ENCODE measurements at places on chromosomes 13 and 19.

DNA sequence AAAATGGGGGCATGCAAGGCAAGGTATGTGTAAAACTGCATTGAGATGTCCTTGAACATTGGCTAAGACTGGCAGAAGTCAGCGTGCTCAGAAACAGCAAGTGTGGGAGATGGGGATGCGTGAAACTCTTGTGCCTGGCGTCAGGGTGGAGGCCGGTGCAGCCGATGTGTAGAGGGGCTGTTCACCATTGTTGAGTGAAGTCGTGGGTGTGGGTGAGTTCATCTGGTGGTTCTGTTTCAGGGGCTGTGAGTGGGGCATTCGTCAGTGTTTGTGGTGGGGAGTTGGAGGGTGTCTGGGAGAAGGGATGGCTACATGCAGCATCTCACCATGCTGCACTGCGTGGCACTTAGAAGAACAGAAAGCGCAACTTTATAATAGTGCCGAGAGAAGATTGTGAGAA, 11.4 kb upstream of the MIA start:
- no peak for DNase-seq

DNA sequence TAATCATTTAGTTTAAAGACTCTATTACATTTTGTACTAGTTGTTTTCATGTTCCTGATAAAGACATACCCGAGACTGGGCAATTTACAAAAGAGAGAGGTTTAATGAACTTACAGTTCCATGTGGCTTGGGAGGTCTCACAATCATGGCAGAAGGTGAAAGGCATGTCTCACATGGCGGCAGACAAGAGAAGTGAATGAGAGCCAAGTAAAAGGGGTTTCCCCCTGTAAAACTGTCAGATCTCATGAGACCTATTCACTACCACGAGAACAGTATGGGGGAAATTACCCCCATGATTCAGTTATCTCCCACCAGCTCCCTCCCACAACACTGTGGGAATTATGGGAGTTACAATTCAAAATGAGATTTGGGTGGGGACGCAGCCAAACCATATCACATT, 129.2 kb downstream of the PAN3 start:
- no peak for DNase-seq

DNA sequence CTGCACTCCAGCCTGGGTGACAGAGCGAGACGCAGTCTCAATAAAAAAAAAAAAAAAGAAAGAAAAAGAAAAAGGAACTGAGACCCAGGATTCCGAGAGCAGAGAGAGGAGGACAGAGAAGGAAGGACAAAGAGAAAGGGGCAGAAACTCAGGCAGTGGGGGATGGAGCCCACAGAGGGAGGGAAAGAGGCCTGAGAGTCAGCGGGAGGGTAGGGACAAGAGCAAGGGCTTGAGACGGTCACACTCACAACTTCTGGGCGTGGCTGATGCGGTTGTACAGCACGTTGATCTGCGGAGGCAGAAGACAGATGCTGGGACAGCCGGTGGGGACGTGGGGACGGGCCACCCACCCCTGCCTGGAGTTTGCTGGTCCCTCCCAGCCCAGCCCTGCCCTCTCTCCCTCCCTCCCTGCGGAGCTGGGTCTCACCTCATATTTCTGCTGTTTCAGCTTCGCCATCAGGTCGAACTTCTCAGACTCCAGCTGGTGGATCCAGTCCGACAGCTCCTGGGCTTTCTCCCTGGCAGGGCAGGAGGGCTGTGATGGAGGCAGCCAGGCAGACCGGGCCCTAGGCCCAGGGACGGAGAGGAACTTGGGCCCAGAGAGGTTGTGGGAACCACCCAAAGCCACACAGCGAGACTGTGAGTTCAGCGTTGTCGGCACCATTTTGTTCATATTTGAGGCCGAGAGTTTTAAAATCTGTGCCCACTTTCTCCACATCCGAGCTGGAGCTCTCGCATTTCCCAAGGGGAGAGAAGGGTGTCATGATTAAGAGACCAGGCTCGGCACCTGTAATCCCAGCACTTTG, 15.2 kb downstream of the TNNT1 start:
- no peak for DNase-seq

GRCh38 chr19:10580979-10581631, 6.0 kb downstream of the AP1M2 start:
- peak; percentile 94 for DNase-seq

GRCh38 chr19:40611900-40612698, 10.9 kb downstream of the LTBP4 start:
- no peak for DNase-seq

- peak; percentile 69 for DNase-seq
Observed at GRCh38 chr13:30774214-30774730, 38.9 kb downstream of the ALOX5AP start.

DNA sequence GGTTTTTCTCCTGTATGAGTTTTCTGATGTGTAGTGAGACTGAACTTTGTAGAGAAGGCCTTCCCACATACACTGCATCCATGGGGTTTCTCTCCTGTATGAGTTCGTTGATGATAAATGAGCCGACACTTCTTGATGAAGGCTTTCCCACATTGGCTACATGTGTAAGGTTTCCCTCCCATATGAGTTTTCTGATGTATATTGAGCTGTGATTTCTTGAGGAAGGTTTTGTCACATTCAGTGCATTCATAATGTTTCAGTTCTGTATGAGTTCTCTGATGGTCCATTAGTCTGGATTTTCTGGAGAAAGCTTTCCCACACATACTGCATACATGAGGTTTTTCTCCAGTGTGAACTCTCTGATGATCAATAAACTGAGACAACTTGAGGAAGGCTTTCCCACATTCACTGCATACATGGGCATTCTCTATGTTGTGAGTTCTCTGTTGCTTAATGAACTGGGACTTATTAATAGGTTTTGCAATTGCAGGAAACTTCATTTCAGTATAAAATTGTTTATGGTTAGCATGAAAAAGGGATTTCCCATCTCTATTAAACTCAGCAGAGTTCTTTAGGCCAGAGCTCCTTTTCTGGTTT, 7.5 kb upstream of the ZNF350 start:
- DNase-seq: no peak

- no peak for DNase-seq
Observed at GRCh38 chr19:38255383-38256014, 675 bp downstream of the PPP1R14A start.

- no peak for DNase-seq
Observed at GRCh38 chr19:31532034-31532433, 182.8 kb upstream of the TSHZ3 start.

DNA sequence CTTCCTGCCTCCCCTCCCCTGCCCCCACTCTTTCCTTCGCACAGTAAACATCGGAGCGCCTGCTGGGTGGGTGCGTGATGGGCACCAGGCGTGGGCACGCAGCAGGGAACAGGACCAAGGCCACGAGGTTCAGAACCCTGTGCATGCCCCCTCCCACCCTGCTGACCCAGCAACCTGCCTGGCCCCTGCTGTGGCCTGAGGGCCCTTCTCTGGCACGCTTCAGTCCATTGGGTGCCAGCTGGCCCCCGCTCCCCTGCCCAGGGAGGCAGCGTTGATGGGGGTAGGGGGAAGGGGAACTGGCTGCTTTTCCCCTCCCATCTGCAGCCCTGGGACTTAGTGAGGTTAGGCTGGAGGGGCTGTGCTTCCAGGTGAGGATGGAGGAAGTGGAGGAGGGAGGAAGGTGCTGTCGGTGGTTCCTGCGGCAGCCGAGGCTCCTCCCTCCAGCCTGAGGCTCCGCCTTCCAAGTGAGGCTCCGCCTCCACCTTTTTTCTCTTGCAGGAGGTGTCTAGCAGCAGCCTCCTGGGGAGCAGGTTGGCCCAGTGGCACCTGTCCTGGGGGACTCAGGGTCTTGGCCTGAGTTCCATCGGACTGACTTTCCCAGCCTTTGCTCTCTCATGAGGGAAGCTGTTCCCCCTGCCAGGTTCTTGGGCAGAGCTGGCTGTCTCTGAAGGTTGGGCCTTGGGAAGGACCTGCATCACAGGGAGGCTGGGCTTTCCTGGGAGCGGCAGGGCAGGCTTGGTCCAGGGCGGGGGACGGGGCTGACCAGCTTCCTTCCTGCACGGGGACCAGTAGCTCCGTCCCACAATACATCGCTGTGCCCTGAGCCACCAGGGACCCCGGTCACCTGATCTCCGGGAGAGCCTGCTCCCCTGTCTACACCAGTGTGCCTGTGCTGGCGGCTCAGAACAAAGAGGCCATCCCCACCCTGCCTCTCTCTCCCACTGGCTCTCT, 7.3 kb downstream of the PIAS4 start:
- peak; percentile 76 for DNase-seq

DNA sequence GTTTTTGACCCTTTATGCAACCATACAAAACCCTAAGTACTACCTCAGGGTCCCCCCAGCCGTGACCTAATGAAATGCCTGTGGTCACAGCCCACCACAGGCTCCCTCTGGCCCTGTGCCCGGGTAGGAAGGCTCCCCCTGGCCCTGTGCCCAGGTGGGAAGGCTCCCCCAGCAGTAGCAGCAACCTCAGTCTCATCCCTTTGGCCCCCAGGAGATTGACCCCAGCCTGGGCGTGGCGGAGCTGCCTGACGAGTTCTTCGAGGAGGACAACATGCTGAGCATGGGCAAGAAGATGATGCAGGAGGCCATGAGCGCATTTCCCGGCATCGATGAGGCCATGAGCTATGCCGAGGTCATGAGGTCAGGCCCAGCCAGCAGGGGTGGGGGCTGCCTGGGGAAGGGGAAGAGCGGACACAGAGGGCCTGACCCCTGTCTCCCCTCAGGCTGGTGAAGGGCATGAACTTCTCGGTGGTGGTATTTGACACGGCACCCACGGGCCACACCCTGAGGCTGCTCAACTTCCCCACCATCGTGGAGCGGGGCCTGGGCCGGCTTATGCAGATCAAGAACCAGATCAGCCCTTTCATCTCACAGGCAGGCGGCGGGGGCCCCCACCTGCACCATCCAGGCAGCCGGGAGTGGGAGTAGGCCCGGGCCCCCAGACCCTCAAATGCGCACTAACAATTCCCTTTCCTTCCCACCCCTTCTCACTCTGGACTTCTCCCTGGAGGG, 6.3 kb upstream of the BEST2 start:
- no peak for DNase-seq

DNA sequence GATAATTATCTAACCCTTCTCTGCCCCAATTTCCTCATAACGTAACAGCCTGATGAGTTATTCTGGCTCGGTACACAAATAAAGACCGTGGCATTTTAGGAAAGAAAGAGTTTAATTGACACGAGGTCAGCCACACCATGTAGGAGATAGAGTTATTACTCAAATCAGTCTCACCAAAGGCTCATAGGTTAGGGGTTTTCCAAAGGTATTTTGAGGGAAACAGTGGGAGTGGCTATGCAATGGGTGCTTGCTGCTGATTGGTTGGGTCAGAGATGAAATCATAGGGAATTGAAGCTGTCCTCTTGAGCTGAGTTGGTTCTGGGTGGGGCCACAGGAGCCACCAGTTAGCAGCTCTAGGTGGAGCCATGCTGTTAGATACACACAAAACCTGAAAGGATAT, 137.5 kb downstream of the FREM2 start:
- DNase-seq: no peak

All from activated effector memory CD4-positive, alpha-beta T cell treated with anti-CD3 and anti-CD28 coated beads, Interleukin-2, amount 50 U/mL, for 16 hours (primary cell).